ENCODE measurements at places on chromosomes 12 and 14.

- DNase-seq, result no peak
Measured at GRCh38 chr12:84411031-84411430, 501.6 kb downstream of the SLC6A15 start.

GRCh38 chr12:114919479-114919878, 235.5 kb upstream of the TBX3 start:
- no peak for DNase-seq

DNA sequence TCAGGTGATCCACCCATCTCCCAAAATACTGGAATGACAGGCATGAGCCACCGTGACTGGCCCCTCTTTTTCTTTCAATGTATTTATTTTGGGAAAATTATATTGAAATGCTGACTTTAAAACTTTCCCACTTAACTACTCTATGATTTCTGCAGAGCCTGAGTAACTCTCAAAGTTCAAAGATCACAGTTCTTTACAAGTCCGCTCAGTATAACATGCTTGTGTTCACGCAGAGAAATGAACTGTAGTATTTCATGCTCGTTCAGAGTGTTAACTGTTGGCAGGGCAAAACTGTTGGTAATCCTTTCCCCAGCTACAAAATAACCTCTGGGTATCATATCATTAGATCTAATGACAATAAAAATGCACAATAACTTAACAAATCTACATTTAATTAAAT, 50.7 kb upstream of the ADAMTS20 start:
- DNase-seq, result no peak

DNA sequence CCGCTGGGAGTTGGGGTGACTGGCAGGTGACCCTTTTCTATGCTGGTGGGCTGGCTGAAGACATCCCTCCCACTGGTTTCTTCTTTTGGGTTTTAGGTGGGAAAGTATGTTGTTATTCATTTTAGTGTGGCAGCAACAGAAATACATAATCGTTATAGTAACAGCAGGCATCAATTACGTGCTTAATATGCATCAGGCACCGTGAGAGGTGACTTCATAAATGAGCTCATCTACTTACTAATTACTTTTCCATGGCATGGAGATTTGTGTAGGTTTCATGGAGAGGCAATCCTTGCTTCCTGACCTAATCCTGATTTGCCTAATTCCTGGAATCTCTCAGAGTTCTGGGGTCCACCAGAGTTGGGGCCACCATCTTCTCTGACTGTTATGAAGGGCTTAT, 13.4 kb upstream of the CELA1 start:
- DNase-seq, result no peak

Data from esophagus squamous epithelium (tissue), 5 donors.